ENCODE measurements at places on chromosomes 4 and X.

GRCh38 chr4:15805583-15806517, 27.7 kb downstream of the CD38 start:
- DNase-seq, result peak; percentile 56

- peak; percentile 82 for DNase-seq
Measured at GRCh38 chr4:56026596-56026995, 77.9 kb downstream of the CEP135 start.

GRCh38 chr4:180189666-180190065, 2053.5 kb upstream of the TENM3 start:
- no peak for DNase-seq

DNA sequence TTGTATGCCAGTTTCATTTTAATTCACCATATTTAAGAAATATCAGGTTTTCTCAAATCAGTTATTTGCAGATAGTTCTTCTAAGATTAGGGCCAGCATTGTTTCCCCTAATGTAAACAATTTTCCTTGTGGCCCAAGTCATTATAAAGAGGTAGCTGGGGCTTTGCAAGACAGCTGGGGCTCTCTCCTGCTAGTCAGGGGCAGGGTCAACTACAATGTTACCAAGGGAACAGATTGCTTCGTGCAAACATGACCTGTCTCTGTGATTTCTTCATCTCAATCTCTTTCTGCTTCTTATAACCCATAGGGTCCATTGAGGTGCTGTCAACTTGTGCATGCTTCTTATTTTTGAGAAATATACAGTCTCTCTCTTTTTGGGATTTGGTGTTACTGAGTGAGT, 12.1 kb downstream of the ARMCX6 start:
- no peak for DNase-seq

GRCh38 chrX:115972717-115973116, 197.8 kb upstream of the AGTR2 start:
- no peak for DNase-seq
